AG04449 (cell line): ENCODE measurements at places on chromosomes 1 and 21.

DNA sequence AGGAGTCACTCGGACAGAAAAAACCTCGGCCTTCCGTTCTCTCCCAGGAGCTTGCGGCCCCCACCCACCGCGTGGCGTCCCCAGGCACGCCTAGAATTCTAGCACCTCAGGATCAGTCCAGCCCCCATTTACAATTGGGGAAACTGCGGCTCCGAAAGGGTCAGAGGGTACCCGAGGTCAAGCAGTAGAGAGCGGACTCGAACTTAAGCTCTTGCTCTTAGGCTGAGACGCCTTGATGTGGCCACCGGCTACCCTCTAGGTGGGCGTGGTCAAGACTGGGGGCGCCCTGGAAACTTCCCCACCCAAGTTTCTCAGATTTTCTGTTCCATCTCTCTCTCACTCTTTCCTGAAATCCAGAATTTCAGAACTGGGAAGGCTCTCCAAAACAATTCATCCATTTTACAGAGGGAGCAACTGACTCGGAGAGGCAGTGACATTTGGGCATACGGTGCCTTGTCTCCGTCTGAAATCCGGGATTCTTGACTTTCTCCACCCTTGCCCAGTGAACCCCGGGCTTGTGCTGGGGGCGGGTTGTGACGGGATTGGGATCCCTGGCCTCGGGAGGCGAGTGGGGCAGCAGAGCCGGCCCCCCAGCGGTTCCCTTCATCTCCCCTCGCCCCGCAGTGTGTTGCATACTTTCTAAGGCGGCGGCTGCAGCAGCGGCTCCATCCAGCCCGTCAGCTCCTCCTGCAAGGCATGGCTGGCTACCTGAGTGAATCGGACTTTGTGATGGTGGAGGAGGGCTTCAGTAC is 777 bp downstream of the AZIN2 start:
- no peak for DNase-seq

DNA sequence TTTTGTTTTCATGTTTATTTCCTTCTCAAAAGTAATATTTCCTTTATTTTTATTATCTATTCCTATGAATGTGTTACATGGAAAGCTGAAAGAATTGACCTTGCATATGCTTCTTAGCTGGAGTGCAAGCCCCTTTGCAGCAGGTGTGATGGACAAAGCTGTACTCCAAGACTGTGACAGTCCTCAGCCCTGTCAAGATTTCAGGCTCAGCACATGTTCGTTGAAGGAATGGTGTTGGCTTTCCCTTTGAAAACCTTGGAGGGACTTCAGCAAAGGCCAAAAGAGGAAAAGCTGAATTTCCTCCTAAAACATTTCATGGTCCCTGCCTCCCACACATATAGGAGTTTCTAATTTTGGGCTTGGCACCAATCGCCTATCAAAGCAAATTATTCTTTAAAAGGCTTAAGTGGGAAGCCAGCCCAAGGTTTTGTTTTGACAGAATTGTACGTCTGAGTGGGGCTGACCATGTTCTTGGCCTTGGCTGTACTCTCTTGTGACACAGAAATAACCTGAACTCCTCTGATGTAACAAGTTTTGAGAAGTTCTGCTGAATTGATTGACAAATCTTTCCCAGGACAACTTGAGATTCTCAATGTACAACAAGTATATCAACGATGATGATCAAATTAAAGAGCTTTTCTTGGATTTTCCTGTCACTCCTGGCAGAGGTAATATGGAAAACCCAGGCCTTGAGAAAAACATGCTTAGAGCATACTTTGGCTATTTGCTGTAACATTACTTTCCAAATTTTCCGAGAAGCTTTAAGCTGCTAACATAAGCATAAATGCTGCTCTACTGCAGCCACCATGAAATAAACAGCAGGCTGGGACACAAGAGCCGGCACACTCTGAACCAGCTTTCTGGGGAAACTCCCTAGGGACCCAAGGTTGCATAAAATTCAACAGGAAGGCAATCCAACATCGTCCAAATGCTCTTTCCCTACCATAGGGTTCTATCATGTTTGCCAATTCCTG is 135.7 kb upstream of the ZNF648 start:
- DNase-seq: no peak

DNA sequence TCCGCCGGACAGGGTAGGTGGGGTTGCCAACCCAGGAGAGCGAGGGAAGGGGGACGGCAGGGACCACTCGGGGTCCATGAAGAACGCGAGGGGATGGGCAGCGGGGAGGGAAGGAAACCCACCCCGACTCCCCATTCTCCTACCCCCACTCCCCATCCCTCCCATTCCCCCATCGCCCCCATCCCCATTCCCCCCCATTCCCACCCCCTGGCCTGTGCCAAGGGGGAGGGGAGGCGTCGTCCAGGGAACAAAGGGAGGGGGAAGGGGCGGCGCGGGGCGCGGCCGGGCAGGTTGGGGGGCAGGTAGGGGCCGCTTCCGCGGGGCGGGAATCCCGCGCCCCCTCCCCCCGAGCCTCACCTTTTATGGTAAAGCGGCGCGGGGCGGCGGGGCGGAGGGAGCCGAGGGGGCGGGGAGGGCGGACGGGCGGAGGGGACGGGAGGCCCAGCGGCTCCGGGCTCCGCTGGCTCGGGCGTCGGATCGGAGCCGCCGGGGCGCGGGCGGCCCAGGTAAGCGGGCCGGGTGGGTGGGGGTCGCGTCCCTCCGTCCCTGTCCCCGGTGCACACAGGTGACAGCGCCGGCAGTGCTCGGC is at the start of gene FBLIM1:
Gene FBLIM1 (plus strand): TSS at position 453 of the 589 bp plus-strand sequence. CDS start 6,189 bp downstream, outside the sequence.
- no peak for DNase-seq

GRCh38 chr1:19313961-19314882 is 2.1 kb downstream of the SLC66A1 start:
- no peak for DNase-seq

- no peak for DNase-seq
These were observed at the start of gene TEKT2 for GRCh38 chr1:36083635-36084496. Gene TEKT2 (plus strand): TSS chr1:36084094. CDS start chr1:36084922, 828 bp downstream.

DNA sequence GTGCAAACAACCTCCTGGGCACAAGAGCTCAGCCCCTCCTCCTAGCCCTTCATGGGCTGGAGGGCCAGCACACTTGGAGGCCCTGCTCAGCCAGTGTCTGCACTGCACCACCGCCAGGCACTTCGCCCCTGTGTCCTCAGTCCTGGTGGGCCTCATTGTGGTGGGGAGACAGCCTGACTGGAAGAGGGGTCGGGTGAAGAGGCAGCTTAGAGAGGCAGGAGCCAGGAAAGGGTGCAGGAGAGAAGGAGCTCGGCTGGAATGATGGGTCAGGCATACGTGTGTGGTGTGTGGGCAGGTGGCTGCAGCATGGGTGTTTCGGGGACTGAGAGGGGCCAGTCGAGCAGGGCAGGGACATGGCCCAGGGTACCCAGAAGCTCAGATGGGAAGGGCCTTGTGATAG is 4.1 kb downstream of the WNT3A start:
- no peak for DNase-seq

DNA sequence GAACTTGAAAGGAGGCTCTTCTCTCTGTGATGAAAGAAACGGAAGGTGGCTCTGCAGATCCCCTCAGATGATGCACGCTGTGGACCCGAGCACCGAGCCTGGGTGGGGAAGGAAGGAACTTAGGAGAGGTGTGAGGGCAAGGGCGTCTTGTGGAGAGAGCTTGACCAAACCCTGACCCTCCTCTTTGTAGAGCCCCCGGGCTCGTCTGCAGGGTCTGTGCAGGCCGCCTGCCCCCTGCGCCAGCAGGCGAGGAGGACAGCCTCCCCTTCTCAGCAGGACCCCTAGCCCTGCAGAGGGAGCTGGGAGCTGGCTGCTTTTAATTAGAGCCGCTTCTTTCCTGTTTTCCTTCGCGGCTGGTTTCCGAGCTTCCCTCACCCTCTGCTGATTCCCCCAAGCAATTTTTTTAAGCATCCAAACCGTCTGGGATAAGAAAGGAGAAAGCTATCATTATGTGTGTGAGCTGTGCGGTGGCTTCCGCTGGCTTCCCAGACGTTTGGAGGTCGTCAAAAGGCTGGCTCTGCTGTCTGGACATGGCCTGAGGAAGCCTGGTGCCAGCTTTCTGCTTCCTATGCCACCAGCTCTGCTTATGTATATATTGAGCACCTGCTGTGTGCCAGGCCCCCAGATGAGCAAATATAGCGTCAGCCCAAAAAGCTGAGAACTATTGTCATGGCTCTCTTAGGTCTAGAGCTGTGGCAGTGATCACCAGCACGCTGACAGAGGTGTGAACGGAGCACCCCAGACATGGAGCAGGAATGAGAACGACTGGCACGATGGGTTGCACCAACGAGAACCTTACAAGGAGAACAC is 160.2 kb upstream of the IRF2BP2 start:
- DNase-seq: no peak

- DNase-seq: peak; percentile 29
These were observed 83.3 kb upstream of the PGBD5 start for GRCh38 chr1:230509281-230509977.

DNA sequence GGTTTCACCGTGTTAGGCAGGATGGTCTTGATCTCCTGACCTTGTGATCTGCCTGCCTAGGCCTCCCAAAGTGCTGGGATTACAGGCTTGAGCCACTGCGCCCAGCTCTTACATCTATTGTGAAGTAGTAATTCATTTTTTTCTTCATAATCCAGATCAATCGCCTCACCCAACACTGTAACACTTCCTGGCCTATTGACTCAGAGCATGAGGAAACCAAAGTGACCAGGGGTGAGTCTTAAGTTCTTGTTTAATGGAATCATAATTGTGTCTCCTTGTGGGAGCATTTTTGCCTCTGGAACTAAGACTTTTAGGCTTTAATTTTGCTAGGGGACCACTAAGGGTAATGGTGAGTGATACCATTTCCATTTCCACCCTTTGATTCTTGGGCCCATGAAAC is 27.4 kb downstream of the TNFSF18 start:
- no peak for DNase-seq

- no peak for DNase-seq
These were observed 38.5 kb downstream of the AGPAT3 start for GRCh38 chr21:43903451-43904091.

- DNase-seq: no peak
These were observed 2.9 kb downstream of the CD164L2 start for GRCh38 chr1:27380224-27380623.

DNA sequence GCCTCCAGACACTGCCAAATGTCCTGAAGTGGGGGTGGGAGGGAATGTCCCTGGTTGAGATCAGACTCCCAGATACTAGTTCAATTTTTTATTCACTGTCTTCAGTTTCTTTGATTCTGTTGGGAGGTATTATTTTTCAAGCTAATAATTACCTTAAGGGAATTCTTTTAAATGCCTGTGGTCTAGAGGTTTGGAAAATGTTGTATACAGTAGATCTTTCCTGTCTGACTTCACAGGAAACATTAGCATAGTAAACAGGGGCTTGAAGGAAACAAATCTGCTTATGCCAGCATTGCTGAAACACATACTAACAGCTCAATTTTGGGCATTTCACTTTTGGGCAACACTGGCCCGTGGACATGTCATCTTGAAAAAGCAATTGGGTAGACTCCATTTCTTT is 84.3 kb upstream of the HP1BP3 start:
- no peak for DNase-seq

GRCh38 chr21:46021398-46021797 is 39.8 kb downstream of the COL6A1 start:
- no peak for DNase-seq

- no peak for DNase-seq
These were observed 23.4 kb upstream of the ARHGAP29 start for GRCh38 chr1:94260635-94261387.

DNA sequence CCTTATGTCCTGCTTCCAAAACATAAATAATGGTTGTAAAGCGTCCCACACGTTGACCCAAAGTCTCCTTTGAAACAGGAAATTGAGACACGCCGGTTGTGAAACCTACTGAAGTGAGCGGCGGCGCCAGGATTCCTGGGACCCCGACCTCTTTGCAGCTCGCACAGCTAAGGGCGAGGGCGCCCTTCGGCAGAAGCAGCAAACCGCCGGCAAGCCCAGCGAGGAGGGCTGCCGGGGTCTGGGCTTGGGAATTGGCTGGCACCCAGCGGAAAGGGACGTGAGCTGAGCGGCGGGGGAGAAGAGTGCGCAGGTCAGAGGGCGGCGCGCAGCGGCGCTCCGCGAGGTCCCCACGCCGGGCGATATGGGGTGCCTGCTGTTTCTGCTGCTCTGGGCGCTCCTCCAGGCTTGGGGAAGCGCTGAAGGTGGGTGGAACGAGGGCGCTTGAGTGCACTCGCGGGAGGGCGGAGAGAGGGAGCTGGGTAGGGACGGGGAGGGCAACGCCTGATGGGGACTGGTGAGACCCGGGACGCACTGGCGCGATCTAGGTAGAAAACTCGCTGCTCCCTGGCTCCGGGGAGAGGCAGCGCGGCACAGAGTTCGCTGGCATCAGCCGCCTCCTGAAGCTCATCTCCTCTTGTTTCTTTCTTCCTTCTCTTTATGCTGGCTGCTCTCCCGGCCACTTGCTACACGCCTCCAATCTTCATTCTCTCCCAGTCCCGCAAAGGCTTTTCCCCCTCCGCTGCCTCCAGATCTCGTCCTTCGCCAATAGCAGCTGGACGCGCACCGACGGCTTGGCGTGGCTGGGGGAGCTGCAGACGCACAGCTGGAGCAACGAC is at the start of gene CD1D:
Gene CD1D (plus strand): TSS at position 155 of the 836 bp plus-strand sequence. CDS start 207 bp downstream, at position 362.
- DNase-seq: no peak

- DNase-seq: no peak
These were observed 153.7 kb upstream of the C1orf174 start for GRCh38 chr1:4053774-4054173.

- DNase-seq: no peak
These were observed 16.8 kb downstream of the FCER1A start for GRCh38 chr1:159318784-159319551.

DNA sequence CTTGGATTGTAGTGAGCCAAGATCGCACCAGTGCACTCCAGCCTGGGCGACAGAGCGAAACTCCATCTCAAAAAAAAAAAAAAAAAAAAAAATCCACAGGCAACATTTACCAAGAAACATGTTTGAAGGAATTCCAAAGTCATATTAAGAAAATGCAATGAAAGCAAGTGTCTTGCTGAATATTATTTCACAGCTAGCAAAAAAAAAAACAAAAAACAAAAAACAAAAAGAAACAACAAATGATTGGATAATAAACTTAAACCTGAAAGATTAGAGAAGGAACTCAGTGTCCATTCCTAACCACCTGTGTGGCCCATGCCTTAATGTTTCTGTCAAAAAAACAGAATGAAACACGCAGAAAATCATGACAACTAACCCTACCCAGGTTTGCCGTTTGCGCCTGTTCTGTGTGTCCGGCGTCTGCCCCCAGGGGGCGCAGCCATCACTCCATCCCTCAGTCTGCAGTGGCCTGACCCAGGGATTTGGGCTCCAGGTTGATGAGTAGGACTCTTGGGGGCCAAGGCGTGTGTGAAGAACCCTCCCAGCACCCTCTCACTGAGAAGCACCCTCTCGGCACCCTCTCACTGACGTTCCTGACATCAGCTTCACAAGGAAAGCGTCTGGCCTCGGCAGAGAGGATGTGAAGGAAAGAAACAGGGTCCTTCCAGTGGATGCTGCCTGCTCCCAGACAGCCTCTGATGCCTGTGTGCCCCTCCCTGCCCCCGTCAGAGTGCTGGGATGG is 19.2 kb upstream of the PTTG1IP start:
- no peak for DNase-seq

- DNase-seq: no peak
These were observed 1.1 kb downstream of the GRIK1 start for GRCh38 chr21:29938776-29939103.

GRCh38 chr21:33650929-33651509 is 8.7 kb downstream of the ITSN1 start:
- no peak for DNase-seq
